ENCODE measurements at places on chromosomes 12 and 14. TPM values are rescaled to one million over a fixed set of nuclear protein-coding genes. Genes with fewer than 3 reads are reported as not detected.

GRCh38 chr14:63745858-63746425, 18.1 kb upstream of the SGPP1 start:
- no peak for DNase-seq

- no peak for DNase-seq
Measured at GRCh38 chr12:93214523-93215289, 163.0 kb upstream of the NUDT4 start.

DNA sequence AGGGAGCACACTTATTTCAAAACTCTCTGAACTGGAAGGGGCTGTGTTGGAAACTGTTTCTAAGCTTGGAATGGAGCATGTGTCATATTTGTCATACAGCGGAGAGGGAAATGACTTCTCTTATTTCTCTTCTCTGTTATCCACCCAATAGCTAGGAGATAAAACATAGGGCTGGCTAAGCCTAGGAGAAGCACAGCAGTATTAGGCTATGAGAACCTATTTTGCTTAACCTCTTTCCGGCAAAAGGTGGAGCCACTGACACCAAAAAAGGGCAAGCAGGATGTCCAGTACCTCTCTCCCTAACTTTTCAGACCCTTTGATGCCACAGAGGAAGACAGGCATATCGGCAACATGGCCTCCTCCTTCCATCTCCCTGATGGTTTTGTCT, 148.3 kb downstream of the CRADD start:
- no peak for DNase-seq

Gene GLI1
- 0.56 TPM for total RNA-seq

Gene APOF
- not detected for total RNA-seq

Gene CLEC2B
- total RNA-seq: 15.2 TPM

Gene CMA1
- total RNA-seq: not detected
